ENCODE measurements at places on chromosomes 5 and 9.

- DNase-seq, result no peak
Observed at GRCh38 chr9:32387256-32387655, 2.8 kb downstream of the ACO1 start.

DNA sequence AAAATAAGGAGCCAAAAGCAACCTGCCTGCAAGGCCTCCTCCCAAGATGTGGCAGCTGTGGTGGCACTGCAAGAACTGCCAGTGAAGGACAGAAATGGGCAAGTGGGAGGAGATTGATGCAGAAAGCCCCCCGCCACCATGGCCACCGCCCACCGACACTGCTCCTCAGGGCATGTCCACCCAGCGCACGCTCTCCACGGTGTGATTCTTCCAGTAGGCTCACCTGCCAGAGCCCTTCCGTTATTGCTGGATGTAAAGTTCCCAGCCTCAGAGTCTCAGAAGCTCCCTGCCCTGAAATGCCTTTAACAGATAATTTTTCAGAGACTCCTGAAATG, 155.2 kb upstream of the PHYKPL start:
- DNase-seq, result no peak

- no peak for DNase-seq
Observed at GRCh38 chr5:38793099-38793498, 52.7 kb upstream of the OSMR start.

DNA sequence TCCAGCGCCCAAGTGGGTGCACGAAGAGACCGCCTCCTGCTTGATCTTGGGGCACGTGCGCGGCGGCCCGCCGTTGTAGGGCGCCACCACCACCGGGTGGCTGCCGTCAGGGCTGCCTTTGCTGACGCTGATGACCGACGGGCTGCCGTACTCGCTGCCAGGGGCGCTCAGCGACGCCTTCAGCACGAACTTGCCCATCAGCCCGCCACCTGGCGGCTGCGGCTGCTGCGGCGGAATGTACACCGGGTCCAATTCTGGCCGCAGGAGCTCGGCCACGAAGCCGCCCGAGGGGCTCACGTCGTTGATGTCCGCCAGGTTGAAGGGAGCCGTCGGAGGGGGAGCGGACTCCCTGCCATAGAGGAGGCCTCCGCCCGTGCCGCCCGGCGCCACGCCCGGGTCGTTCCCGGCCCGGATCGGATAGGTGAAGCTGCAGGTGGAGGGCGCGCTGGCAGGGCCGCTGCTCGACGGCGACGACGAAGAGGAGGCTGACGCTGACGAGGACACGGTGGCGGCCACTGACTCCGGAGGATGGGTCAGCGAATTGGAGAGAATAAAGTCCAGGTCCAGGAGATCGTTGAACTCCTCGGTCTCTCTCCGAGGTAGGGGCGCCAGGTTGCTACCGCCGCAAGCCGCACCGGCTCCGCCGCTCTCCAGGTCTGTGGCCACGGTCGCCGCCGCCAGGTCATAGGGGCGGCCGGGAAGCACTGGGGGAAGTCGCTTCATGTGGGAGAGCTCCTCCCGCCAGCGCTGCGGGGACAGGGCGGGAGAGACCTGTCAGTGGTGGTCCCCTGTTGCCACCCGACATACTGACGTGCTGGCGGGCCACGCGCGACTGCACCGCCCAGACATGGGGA, 1.8 kb downstream of the KLF4 start:
- DNase-seq, result no peak

DNA sequence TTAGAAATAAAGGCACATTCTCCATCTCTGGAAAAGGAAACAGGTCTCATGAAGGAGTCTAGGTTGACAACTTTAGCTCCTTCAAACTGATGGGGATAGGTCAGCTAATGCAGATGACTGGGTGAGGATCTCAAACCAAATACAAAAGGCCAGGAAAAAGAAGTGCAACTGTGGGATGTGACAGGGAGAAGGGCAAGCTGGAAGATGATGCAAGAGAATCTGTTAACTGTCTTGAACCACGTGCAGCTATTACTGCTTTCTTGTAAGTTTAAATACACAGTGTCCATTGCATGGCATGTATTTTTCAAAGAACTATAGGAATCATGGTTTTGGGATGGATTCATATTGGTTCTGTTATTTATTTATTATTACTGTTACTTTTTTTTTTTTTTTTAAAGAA, 331.8 kb downstream of the NDUFS4 start:
- DNase-seq, result no peak

DNA sequence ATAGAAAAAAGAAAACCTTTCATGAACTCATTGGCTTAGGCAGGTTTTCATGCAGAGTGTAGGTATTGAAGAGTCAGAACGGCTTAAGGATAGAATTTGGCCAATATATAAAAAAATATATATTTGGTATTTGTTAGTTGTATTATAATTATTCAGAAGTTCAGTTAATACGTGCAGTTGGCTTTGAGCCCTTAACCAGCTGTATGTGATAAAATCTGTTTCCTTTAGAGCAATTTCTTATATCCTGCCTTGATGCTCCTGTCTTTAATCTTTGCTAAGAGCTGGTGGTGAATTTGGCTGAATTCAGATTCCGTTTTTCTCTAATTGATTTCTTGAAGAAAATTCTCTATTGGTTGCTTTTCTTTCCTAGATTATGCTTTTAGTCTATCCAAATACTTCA, 3.7 kb downstream of the ANXA1 start:
- DNase-seq, result peak; percentile 51

- no peak for DNase-seq
Observed at GRCh38 chr9:134962065-134962972, 44.6 kb upstream of the FCN1 start.

GRCh38 chr5:143888912-143889311, 77.0 kb downstream of the HMHB1 start:
- no peak for DNase-seq

- no peak for DNase-seq
Observed at GRCh38 chr5:113201715-113202114, 225.1 kb downstream of the DCP2 start.

- no peak for DNase-seq
Observed at GRCh38 chr5:113505181-113505580, 8.3 kb upstream of the YTHDC2 start.

DNA sequence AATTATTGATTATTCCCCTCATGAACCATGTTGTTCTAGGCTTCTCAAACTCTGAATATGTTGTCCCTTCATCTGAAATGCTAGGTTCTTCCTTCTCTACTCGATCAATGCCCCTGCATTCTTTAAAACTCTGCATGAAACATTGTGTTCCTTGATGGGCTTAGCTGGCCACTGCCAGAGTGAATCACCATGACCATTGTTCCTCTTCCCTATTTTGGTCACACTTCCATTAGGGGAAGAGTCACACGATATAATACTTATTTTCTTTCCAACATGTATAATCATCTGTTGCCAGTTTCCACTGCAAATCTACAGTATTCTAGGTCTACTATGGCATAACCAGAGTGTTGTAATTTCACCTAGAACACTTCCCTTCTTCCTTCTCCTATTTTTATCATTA, 247.9 kb downstream of the TRPM3 start:
- DNase-seq, result no peak

DNA sequence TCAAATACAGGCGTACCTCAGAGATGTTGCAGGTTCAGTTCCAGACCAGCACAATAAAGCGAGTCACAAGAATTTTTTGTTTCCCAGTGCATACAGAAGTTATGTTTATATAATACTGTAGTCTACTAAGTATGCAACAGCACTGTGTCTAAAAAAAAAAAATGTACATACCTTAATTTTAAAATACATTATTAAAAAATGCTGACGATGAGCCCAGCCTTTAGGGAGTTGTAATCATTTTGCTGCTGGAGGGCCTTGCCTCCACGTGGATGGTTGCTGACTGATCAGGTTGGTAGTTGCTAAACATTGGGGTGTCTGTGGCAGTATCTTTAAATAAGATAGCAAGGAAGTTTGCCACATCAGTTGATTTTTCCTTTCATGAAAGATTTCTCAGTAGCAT, 48.3 kb downstream of the TTC1 start:
- DNase-seq, result no peak

DNA sequence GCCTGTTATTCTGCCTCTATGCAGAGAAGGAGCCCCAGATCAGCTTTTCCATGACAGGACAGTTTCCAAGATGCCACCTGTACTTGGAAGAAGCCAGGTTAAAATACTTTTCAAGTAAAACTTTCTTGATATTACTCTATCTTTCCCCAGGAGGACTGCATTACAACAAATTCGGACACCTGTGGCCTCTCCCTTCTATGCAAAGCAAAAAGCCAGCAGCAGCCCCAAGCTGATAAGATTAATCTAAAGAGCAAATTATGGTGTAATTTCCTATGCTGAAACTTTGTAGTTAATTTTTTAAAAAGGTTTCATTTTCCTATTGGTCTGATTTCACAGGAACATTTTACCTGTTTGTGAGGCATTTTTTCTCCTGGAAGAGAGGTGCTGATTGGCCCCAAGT, 301 bp upstream of the IL4 start:
- DNase-seq, result no peak

- DNase-seq, result no peak
Observed at GRCh38 chr5:175113947-175114346, 330.0 kb downstream of the DRD1 start.

- no peak for DNase-seq
Observed at GRCh38 chr9:108162664-108163063, 673.1 kb upstream of the KLF4 start.

DNA sequence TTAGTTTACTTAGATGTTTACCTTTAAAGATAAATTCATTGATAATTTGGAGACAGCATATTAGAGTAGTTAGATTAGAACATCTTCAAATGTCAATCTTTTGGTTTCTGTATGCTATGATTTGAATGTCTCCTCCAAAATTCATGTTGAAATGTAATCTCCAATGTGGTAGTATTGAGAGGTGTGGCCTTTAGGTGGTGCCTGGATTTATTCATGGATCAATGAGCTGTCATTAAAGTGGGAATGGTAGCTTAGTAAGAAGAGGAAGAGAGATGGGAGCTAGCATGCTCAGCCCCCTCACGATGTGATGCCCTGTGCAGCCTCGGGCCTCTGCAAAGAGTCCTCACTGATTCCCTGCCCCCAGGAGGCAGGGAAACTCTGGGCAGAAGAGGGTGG, 133.6 kb upstream of the TUT7 start:
- DNase-seq, result no peak

DNA sequence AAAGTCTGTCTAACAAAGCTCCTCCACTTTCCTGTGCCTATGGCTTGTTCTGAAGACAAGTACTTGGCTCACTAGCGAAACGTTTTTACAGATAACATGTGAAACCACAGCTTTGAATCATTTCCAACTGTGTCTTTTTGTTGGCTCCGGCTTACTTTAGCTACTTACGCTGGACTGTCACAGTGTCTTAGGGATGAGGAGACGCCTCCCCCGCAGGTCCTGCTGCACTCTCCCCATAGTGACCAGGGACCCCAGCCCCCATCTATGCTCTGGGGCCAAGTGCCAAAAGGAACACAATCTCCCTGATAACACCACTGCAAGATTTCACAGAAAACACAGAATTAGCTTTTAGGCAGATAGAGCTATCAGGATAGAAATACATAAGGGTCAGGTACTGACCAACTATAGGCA, 219.1 kb downstream of the ADAMTS6 start:
- DNase-seq, result no peak

GRCh38 chr5:75185763-75186162, 50.9 kb downstream of the ANKRD31 start:
- no peak for DNase-seq

DNA sequence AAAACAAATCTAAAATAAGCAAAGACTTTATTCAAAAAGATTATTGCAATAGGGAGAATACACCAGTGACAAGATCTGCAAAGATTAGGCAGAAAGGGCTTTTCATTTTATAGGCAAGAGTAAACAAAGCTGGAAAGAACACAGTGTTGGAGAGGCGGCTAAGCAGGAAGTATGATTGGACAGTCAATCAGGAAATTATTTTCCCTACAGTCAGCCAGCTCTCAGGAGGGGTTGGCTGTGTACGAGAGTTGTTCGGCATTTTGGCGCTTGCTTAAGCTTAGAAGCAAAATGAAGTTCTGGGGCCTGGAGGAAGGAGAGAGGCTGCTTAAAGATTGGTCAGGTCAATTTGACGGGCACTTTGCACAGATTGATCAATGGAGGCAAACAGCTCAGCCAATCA, 1030.5 kb downstream of the TLE4 start:
- DNase-seq, result no peak

- no peak for DNase-seq
Observed at GRCh38 chr5:37685816-37686215, 154.0 kb downstream of the GDNF start.
